ENCODE measurements at places on chromosomes 16 and 17.
A peak's percentile ranks its signal among the peaks of the same experiment; 100 is the strongest.

GRCh38 chr16:73217654-73218053 is 169.7 kb upstream of the ZFHX3 start:
- no peak for DNase-seq

DNA sequence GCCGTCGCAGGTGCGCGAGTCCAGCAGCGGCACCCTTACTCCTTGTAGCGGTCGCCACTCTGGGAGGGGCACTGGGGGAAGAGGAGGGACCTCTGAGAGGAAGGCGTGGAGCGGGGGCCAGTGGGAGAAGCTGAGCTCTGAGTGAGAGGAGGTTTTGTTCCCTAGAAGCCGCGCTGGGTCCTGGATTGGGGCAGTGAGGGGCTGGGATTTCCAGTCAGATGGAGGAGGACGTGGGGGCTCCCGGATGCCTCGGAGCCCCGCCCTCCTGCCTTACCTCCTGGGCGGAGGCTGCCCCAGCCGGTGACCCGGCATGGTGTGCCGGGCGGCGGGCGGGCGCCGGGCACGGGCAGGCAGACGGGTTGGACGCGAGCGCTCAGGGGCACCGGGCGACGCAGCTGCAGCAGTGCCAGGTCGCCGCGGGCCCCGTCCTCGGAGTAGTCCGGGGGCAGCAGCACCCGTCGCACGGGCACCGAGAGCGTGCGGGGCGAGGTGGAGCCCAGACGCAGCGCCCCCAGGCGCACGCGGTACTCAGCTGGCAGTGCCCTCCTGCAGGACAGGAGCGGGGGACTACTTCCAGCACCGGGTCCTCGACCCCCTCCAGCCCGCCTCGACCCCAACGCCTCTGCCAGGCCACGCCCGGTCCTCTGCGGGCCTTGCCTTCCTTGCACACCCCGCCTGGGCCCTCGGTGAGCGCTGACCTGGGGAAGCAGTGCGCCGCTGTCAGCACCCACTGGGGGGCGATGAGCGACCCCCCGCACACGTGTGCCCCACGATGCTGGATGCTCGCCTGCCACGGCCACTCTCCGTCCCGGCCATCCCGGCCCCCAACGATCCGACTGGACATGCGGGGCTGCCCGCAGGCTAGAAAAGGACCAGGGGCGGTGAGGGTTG is 2.0 kb downstream of the PRSS33 start:
- no peak for DNase-seq

DNA sequence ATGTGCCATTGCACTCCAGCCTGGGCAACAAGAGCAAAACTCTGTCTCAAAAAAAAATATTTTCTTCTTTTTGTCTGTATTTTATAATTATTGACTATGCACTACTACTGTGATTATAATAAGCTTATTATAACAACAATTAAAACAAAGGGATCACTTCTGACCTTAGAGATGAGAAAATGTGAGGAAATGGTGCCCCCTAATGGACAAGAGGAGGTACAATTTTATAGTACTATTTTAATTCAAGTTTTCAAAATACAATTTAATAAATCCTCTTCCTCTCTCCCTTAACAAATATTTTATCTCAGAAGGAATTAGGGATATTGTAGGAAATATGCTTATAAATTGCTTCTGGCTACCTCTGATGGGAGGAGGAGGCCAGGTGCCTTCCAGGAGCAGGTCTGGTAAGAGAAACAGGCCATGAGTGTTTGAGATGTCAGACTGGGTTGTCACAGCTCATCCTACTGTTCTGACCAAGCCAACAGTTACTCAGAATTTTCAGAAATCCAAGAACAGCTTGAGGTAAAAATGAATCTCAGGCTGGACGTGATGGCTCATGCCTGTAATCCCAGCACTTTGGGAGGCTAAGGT is 14.0 kb downstream of the VPS53 start:
- DNase-seq: no peak

DNA sequence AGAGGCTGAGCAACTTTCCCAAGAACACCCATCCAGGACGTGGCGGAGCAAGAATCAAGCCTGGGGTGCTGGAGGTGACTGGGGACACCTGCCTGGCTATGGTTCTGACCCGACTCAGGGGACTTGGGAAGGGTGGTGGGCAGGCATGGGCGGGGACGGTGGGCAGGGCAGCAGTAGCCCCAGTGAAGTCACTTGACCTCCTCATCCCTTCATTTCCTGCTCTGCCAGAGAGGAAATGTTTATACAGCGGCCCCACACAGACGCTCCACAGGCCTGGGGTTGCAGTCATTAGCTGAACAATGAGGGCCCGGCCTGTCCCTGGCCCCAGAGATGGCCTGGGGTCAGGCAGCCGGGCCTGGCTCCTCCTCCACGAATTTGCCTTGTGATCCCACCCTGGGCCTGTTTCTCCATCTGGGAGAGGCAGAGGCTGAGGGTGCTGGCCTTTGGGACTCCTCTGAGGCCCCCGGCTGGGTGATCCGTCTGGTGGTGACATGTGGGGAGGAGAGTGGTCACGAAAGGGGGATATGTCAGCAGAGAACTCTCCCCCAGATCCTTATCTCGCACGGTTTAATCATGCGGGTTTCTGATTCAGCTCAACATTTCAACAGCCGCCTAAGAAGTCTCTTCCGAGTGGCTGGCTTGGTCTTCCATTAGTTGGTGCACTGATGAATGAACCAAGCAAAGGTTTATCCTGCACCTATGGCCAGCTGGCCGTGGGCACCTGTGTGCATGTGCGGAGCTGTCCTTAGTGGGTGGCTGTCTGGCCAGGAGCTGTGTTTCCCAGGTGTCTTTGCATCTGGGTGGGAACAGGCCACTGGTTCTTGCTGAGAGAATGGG is 175.9 kb downstream of the IRF8 start:
- DNase-seq: no peak

DNA sequence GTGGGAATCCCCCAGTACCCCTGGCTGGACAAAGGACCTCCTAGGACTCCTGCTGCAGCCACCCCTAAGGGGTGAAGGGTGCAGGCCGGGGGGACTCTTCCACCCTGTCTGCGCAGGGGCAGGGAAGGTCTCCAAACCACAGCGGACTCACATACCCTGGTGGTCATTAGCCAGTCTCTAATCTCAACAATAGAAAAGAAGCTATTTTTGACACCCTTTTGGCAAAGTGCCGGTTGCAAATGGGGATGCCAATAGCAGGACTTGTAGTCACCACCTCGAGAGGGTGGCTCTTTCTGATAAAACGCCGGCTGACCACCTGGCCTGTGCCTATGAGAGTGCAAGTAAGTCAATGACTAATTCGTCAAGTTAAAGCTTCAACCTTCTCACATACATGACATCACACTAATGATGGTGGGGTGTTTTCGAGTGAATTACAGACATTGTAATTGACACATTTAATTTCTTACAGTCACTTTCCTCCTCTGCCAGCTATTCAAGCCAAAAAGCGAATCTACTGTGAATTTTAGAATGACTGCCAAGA is 23.1 kb upstream of the DNAH17 start:
- DNase-seq: no peak

DNA sequence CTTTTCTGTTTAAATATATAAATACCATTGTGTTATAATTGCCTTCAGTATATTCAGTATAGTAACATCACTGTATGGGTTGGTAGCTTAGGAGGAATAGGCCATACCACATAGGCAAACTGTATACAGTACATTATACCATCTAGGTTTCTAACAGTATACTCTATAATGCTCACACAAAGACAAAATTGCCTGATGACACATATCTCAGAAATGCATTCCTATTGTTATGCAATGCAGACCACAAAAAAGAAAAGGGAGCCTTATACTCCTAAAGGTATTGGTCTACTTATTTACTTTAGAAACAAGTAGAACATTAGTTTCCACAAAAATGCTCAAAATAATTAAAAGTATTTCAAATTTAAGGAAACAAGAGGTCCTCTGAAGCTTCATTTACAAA is 47.9 kb downstream of the SETD6 start:
- no peak for DNase-seq

GRCh38 chr16:30434852-30435251 is 5.0 kb upstream of the DCTPP1 start:
- DNase-seq: no peak

- peak; percentile 63 for DNase-seq
Measured at GRCh38 chr17:74028354-74029116, 174.9 kb upstream of the RPL38 start.

DNA sequence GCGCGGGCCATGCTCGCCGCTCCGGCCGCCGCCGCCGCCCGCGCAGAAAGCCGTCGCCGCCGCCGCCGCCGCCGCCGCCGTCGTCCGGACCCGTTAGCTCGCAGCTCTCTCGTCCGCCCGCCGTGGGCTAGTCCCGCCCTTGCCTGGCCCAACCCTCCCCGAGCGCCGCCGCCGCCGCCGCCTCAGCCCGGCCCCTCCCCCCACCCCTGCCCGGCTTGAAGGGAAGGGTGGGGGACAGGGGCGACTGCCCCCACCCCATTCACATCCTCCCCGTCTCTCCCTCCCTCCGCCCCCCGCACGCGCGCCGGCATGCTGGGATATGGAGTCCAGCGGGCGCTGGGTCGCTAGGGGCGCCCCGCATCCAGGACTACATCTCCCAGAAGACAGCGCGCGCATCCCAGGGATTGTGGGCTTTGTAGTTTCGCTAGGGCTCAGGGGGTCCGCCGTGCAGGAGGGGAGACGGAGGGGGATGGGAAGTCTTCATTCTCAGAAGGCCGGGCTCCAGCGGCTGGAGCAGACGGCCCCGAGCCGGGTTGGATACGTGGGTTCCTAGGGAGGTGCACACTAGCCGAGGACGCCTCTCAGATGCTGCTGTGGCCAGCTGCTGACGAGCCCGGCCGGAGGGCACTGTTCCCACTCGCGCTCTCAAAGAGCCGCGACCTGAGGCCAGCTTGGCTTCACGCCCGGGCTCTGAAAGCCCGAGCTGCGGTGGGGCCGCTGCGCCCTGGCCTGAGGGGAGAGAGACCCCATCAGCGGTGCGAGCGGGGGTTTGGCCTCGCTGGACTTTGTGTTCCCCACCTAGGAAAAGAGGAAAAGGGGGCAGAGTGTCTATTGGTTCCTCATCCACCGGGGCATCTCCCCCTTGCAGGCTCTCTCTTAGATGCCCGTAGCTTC is at the start of gene ST3GAL2:
Gene ST3GAL2, minus strand, starts transcription at position 132 of the 894 bp plus-strand sequence. CDS start 40,570 bp downstream, outside the sequence.
- peak; percentile 86 for DNase-seq

DNA sequence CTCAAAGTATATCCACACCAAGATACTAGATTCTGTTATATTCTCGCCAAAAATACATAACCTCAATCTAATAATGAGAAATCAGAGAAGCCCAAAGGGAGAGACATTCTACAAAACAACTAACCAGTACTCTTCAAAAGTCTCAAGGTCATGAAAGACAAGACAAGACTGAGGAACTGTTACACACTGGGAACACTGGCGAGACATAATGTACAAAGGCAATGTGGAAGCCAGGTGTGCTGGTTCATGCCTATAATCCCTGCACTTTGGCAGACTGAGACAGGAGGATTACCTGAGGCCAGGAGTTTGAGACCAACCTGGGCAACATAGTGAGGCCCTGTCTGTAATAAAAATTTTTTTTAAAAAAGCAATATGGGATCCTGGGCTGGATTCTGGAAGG is 85.9 kb downstream of the SPAG9 start:
- DNase-seq: no peak

- DNase-seq: no peak
Measured at GRCh38 chr16:22659933-22660332, 149.2 kb downstream of the NPIPB5 start.

- no peak for DNase-seq
Measured at GRCh38 chr16:69744363-69745231, 10.1 kb downstream of the NOB1 start.

- no peak for DNase-seq
Measured at GRCh38 chr16:12667909-12668308, 135.8 kb downstream of the CPPED1 start.

DNA sequence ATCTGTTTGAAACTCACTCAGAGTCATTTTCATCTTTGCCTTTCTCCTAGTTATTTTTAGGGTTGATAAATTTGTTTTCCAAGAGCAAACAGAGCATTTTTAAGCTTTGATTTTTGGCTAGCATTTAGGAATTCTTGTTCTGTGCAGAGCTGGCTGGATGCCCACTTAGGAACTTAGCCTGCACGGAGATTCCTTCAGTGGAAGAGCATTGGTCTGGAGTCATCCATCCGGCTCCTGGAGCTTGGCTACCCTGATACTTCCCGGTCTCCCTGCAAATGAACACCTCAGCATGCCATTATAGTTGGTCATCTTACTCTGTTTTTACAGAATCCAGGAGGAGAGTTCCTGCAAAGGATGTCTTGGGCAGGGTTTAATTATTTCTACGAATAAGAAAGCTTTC is 57.1 kb downstream of the SPECC1 start:
- DNase-seq: no peak

- DNase-seq: no peak
Measured at GRCh38 chr17:43736389-43736788, 22.2 kb downstream of the SOST start.

GRCh38 chr16:56457927-56458470 is 6.6 kb downstream of the OGFOD1 start:
- DNase-seq: no peak

GRCh38 chr16:69794486-69794885 is 32.4 kb downstream of the WWP2 start:
- DNase-seq: no peak

DNA sequence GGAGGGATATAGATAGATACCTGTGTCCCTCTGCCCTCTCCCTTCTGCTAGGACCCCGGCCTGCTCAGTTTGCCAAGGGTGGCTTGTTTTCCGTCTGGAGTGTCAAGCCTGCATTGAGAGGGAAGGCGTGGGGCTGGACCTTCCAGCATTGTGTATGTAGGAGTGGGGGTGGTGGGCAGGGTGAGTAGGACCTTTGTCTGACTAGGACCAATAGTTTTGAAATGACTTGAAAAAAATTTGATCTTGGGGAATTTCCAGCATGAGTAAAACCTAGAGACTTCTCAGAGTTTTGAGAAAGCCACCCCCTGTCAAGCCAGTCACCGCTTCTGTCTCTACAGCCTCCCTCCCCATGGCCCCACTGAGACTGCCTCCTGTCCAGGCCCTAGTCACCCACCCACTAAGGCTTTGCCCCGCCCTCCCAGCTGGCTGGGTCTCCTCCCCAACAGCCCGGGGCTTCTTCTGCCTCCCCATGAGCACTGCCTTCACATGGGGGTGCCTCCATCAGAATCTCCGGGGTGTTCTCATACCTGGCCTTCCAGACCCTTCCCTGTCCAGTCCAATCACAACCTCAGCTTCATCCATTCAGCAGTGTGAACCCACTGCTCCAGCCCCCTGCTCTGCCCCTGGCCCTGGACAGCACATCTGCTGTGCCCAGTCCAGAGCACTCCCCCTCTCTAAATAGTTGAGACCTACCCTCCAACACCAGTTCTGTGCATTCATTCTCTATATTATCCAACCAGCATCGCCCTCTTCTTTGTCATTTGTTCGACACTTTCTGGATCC is 207.0 kb downstream of the MSI2 start:
- DNase-seq: peak; percentile 74

DNA sequence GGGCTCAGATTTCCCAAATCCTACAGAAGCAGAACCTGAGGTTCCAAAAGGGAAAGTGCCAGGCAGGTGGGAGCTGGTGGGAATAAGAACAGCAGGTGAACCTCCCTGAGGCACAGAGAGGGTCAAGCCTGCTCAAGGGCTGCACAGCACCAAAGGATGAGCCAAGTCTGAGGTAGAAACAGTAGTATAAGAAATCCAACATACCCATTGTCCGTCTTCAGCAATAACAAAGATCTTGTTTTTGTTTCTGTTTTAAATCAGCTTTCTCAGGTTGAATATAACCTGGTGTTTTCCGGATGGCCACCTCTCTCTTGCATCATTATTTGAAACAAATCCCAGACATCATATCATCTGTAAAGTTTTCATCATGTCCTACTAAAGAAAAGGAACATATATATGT is 10.6 kb upstream of the CES3 start:
- DNase-seq: no peak

GRCh38 chr17:8871081-8871581 is 3.7 kb upstream of the PIK3R6 start:
- DNase-seq: no peak
